ENCODE measurements at places on chromosomes 3 and 15.

DNA sequence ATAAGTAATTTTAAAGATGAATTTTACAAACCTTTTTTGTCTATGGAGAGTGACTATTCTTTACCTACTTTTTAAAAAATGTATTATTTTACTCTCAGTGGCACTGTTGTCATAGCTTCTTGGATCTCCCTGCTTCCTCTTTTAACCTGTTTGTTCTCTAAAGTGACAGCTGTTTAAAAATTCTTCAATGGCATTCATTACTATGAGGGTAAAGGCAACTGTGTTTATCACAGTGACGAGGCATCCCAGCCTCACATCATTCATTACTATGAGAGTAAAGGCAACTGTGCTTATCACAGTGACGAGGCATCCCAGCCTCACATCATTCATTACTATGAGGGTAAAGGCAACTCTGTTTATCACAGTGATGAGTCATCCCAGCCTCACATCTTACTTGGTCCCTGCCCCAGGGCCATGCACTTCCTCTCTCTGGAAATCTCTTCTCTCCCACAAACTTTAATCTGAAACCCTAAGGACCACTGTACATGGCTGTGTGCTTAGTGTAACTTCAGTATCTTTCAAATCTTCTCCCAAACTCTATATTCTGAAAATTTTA lies 101.7 kb upstream of the ZNF717 start:
- no peak for DNase-seq

DNA sequence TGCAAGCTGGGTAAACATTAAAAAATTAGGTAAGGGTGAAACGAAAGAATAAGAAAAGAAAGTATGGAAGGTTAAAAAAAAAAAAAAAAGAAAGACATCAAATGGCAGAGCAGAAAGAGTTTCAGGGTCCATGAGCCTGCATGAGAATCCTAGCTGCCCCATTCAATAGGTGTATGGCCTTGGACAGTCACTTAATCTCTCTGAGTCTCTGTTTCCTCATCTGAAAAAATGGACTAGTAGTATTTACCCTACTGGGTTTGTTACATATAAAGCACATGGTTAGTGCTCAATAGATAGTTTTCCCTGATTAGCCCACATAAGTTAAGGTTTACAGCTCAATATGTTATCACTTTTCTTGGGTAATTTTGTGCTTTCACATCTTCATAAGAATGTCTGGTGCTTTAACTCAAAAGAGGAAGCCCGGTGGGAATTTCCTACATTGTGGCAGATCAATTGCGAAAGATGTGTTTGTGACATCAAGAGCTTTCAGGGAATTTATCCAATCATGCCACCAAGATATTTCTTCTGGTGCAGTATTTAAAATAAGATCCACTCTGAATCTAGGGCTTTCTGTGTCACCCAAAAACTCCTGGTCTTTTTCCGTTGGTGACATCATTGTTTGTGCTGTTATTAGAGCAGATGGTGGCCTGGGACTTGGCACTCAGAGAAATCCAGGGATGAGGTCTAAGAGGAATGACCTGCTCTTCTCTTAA lies 57.2 kb upstream of the UBE2E1 start:
- DNase-seq = no peak

DNA sequence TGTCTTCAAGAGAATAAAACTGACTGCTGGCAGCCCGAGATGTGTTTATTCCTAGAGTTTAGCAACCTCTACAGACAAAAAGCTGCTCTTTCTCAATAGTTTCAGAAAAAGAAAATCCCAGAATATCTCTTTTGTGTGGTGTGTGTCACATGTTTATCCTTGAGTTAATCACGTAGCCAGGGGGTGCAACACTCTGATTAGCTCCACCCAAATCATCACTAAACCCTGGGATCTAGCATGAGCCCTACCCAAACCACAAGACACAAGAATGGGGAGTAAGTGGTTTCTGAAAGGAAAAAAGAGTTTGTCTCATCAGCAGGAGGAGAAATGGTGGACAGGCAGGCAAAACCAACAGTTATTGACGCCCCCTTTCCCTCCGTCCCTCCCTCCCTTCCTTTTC lies 78.5 kb upstream of the AGBL1 start:
- DNase-seq = no peak

- DNase-seq = no peak
Observed at GRCh38 chr3:43580181-43580580, 41.6 kb downstream of the ANO10 start.

DNA sequence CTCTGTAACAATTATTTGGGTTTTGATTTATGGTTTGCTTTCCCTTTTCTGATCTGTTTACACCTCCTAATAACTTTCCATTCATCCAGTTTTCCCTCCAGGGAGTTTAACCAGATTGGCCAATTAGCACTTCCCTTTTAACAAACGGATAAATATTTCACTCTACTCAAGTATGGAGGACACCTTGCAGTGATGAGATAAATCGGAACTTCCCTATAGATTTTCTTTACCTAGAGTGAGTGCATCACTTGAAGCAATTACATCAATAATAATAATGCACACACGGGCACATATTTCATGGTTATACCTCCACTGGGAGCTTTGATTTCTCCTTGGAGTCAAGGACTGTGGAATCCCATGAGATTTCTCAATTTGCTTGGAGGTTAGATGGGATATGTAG lies 239.1 kb upstream of the CFAP20DC start:
- DNase-seq = no peak

- DNase-seq = no peak
Observed at GRCh38 chr3:168817177-168817576, 721.5 kb upstream of the GOLIM4 start.

GRCh38 chr15:81544385-81544784 lies 170.4 kb upstream of the TMC3 start:
- no peak for DNase-seq

DNA sequence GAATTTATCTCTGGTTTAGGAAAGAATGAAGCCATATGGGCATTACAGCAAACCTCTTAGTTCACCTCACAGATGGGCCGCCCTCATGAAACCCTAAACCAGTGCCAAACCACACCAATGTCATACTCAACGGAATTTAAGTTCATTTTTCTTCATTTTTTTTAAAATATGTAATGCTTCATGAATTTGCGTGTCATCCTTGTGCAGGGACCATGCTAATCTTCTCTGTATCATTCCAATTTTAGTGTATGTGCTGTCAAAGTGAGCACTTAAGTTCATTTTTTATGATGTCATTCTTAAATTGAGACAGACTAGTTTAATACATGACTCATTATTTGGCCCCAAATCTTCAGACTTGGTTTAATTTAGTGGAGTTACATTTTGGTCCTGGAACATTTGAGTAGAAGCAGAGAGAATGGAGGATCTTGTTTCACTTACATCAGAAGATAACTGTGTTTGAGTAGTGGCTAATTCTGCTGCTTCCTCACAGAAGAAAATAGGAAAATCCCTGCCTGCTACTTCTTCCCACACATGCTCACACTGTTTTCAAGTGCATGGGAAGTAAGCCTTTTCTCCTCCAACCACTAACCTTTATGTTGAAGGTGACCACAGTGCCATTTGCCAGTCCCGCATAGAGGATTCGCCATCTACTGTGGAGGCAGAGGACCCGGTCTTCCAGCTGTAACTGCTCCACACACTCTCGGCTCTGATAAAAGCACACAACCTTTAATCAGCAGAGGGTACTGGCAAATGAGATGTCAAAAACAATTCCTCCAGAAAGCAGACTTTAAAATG lies 63.3 kb downstream of the ZNF106 start:
- peak; percentile 85 for DNase-seq

GRCh38 chr3:37847689-37848088 lies 14.0 kb upstream of the CTDSPL start:
- DNase-seq = no peak

- DNase-seq = no peak
Observed at GRCh38 chr3:78611278-78611677, 1156.5 kb downstream of the ROBO1 start.

DNA sequence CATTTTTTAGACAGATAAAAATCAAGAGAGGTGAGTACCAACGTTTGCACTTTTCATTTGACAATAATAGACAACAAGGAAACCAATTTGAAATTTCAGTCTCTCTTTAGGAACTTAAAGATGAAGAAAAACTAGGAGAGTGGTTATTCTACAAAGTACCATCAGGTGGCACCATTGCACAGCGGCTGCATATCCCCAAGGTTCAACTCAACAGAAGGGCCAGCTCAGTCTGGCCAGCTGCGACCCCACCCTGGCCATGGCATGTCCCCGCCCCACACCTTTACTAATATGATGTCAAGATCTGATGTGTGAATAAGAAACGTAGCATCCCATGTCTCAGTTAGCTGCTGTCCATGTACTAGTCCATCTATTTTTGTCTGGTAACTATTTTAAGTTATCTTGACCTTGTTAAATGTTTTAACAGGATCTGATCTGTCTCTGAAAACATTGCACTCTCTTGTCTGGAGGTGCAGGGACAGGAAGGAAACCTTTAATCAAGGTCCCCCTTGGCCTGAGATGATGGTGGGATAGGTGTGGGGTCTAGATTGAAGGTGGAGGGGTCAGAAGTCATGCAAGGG lies 35.5 kb upstream of the CGNL1 start:
- DNase-seq = peak; percentile 74

GRCh38 chr3:184178521-184179138 lies 4.0 kb downstream of the AP2M1 start:
- DNase-seq = no peak

GRCh38 chr3:17090280-17090983 lies 205.7 kb downstream of the PLCL2 start:
- no peak for DNase-seq

DNA sequence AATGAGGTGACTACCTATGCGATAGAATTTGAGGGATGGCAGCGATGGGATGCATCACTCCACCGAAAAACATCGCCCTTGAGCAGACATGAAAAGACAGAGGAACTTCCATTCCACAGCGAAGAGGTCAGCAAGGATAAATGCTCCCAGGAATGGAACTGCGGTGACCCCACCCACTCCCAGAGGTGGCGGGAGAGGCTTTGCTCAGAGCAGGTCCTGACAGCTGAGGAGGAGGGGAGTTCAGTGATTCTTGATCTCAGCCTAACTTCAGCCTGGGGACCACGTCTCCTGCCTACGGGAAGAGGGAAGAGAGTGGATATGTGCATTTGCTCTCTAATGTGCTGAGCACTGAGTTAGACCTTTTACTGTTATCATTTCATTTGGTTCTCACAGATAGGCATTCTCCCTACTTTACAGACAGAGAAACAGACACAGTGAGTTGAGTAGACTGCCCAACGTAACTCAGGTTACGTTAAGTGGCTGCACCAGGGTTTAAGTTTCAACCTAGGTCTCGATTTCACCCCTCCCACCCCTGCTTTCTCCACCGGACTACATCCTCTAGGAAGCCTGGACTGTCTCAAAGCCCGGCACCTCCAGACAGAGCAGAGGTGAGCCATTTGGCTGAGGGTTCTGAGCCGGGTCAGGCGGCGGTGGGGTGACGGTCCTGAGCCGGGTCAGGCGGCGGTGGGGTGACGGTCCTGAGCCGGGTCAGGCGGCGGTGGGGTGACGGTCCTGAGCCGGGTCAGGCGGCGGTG lies 170.0 kb downstream of the RAB11A start:
- DNase-seq = no peak

GRCh38 chr3:69364354-69364753 lies 21.5 kb downstream of the FRMD4B start:
- no peak for DNase-seq

- no peak for DNase-seq
Observed at GRCh38 chr3:99240700-99241099, 339.2 kb upstream of the DCBLD2 start.

- no peak for DNase-seq
Observed at GRCh38 chr15:89551550-89551949, 23.7 kb upstream of the TICRR start.

GRCh38 chr3:151625586-151625985 lies 108.1 kb upstream of the AADACL2 start:
- DNase-seq = no peak

DNA sequence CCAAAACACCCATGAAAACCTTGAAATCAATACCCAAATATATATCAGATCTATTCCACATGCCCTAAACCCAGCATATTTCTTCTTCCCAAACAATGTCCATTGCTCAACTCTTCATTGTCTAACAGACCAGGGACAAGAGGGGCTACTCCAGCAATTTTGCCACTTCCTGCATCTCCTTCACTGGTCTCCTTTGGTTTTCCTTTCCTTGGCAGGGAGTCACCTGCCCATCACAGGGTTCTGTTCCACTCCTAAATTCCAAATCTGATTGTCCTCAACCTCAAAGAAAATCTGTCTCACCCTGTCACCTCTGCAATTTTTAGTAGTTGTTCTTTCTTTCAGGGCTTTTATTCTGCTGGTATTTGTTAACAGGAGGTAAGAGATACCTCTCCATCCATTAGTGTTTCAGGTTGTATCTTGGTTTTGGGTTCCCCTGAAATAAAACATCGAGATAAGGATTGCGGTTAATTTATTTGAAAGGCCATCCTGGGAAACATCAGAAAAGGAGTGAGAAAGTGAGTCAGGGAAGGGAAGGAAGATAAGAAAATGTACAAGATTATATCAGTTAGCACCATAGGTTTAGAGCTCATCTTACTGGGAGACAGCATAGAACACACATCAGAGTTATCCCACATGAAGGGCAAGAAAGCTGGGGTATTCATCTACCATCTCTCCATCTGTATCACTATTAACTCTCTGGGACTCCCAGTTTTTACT lies 13.6 kb downstream of the ZBED2 start:
- DNase-seq = no peak

- DNase-seq = no peak
Observed at GRCh38 chr3:20646425-20646824, 460.4 kb upstream of the SGO1 start.

- peak; percentile 12 for DNase-seq
Observed at GRCh38 chr3:126432361-126433104, 37.8 kb downstream of the CFAP100 start.

GRCh38 chr3:133933097-133934024 lies 37.7 kb upstream of the RAB6B start:
- DNase-seq = no peak

DNA sequence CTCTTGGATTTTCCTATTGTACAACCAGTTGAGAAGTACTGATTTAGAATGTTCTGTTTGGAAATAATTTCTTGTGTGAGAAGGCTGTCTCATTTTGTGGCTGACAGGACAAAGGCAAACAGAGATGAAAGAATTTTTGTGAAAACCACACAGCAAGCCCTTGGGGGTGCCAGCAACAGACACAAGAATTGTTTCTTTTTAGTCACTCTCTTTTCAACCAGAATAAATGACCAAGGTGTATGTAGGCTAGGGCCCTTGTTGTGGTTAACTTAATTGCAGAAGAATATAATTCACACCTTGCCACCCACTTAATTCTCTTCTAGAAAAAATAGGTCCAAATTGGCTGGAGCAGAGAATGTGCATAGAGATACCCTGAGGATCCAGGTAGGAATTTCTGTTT lies 329.4 kb upstream of the TBC1D5 start:
- DNase-seq = peak; percentile 30

DNA sequence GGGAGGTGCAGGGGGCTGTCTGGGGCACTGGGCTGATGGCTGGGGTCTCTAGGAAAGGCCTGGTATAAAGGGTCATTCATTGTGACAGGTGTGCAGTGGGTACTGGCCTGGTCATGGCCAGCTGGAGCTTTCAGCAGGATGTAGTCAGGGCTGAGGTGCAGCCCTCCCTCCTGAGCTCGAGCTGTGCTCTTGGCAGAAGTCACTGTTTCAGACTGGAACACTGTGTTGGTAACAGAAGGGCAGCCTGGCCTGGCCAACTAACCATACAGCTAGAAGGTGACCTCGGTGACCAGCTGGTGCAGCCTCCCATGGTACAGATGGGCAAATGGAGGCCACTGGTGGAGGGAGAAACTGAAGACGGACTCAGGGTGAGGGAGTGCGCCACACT lies 34.4 kb upstream of the LCTL start:
- no peak for DNase-seq

GRCh38 chr3:10956986-10957385 lies 35.6 kb upstream of the SLC6A1 start:
- no peak for DNase-seq
